ENCODE measurements at places on chromosomes 16 and 17.

- no peak for DNase-seq
These were observed 3.9 kb upstream of the GNG13 start for GRCh38 chr16:804193-805048.

GRCh38 chr16:66266436-66267291 lies 99.8 kb upstream of the CDH5 start:
- DNase-seq = no peak

GRCh38 chr16:13254998-13255614 lies 353.7 kb downstream of the SHISA9 start:
- DNase-seq = no peak

DNA sequence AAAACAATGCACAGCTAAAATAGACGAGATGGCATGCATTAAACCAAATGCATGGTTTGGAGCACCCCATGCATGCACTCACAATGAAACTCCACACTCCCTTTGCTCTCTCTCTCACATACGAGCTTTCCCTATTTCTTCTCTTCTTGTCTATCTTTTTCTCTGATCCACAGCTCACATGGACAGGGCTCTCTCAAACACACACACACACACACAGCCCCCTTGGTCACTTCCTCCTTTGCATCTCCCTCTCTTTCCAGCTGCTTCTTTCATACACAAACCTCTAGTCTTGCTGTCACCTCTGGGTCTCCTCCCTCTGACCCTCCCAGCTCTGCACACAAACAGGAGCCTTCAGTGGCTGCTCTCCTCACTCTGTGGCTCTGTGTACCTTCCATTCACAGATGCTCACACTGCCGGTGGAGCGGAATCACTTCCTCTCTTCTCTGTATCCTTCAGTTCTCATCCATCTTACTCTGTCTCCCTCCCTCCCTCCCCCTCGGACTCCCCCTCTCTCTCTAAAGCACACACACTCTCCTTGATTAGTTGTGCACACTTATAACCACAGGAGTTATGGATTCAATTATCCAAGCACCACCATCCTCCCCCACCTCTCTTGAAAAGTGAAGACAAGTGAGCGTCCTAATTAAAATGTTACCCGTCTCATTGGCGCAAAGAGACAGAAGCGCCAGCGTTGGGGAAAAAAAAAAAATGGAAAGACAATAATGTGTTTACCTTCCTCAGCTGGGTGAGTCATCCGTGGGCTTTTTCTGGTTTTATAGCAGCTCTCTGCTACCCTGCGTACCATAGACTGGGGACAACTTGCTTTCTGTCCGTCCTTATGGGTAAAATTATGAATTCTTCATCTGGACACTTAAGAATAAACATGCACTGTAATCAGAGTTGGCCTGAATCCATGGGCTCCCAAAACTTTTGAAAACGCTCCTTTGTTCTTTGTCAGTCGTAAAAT lies 90.8 kb downstream of the SHISA6 start:
- DNase-seq = no peak

GRCh38 chr17:29615048-29615385 lies 7.7 kb downstream of the CORO6 start:
- DNase-seq = no peak

- DNase-seq = no peak
These were observed 189.4 kb downstream of the RAB11FIP4 start for GRCh38 chr17:31580706-31581490.

GRCh38 chr17:31888124-31888523 lies 13.4 kb downstream of the UTP6 start:
- DNase-seq = no peak
